ENCODE measurements at places on chromosomes 16 and 17.
A peak's percentile ranks its signal among the peaks of the same experiment; 100 is the strongest.

DNA sequence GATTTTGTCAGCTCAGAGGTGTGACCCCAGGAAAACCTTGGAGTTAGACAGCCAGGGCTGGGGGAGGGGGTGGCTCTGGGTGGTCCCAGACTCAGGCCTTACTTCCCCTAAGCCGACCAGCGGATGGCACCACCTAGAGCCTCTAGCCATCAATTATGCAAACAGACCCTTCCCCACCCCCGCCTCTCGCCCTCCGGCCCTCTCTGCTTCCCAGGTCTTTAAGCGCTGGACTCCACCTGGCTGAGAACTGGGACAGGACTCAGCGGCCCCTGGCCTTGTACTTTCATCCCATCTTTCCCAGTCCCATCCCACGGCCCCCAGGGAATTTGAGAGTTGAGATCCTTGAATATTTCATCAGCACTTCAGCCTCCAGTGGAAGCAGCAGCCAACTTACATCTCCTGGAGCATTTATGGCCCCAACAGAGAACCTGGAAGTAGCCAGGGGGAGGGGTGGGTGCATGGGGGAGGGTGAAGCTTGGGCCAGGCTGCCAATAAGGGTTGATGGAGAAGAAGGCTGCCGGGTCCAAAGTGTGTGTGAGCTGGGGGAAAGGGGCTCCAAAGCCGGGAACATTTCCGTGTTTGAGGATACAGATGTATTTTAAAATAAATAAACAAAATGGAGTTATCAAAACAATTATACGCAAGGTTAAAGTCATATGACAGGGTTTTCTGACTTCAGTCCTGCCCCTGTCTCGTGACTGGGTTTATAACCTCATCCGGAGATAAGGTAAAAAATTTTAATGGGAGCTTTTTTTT, 7.5 kb upstream of the JUP start:
- no peak for DNase-seq

DNA sequence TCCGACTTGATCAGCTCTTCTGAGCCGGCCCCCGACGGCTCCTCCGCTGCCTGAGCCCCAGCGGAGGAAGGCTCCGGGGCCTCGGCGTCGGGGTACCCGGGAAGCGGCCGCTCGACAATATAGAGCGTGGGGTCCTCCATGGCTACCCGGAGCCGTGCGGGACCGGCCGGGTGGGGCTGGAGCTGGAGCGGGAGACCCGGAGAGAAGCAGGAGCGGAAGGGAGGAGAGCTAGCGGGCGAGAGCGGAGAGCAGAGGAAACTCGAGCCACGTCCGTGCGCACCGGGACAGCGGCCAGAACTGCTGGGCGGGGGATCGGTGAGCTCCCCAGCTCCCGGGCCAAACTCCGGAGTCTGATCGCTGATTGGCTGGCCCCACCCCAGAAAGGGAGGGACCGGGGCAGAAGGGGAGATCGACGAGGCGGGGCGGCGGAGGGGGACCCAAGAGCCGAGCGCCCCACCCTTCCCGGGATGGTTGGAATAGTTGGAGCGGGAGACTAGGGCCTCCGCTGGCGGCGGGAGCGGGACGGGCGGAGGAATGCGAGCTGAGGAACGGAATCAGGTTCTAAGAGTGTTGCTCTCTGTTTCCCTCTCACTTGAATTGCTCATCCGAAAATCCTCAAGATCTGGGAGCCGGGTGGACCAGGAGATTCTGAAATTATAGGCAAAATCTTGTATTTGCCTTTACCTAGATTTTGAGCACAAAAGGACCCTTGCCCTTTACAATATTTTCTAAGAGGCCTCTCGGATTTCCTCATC, at the start of gene CAVIN1:
CAVIN1 (minus strand) TSS at position 299 of the 755 bp plus-strand sequence; CDS start at position 140, 159 bp downstream.
- peak; percentile 66 for DNase-seq

GRCh38 chr17:61260071-61260797, 139.4 kb upstream of the TBX2 start:
- DNase-seq, result no peak

GRCh38 chr16:11205065-11205699, 50.8 kb downstream of the SOCS1 start:
- DNase-seq, result no peak

DNA sequence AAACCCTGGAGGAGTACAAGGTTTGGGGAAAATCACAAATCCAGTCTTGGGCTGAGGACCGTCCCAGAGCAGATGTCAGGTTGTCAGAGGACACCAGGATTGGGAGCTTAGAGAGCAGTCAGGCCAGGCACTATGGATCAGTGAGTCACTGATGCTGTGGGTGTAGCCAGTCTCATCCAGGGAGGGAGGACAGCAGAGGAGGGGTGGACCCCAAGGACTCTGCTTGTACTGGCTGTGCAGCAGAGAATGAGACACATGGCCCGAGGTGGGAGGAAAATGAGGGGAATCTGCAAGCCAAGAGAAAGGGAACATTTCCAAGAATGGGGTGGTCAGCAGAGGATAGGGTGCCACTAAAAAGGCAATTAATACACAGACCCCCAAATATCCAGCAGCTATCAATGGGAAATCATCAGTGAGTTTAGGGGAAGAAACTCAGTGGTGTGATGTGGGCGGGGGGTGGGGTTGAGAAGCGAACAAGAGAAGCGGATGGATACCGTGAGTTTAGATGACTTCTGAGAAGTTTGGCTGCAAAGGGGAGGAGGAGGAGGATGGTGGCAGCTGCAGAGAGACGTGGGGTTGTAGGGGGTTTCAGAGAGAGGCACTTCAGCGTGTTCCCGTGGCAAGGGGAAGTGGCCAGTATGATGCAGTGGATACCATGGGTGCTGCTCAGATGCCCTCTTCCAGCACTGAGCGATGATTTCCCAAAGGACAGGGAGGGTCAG, 43.9 kb downstream of the ARHGAP27 start:
- no peak for DNase-seq

DNA sequence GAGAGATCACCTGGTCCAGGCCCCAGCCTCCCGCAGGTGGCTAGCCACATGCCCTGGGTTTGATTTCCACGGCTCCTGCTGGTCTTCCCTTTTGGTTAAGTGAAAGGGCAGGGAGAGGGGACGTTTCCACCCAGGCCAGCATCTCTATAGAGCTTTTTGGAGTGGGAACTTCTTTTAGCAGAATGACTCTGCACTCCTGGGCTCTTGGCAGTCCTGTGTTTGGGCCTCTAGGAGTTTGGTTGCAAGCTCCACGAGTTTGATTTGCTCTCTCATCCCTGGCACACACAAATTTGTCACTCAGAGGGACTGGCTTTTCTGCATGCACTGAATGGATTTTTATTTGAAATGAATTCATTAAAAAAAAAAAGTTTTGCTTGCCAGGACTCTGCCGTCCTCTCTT, 32.8 kb downstream of the MSI2 start:
- no peak for DNase-seq

DNA sequence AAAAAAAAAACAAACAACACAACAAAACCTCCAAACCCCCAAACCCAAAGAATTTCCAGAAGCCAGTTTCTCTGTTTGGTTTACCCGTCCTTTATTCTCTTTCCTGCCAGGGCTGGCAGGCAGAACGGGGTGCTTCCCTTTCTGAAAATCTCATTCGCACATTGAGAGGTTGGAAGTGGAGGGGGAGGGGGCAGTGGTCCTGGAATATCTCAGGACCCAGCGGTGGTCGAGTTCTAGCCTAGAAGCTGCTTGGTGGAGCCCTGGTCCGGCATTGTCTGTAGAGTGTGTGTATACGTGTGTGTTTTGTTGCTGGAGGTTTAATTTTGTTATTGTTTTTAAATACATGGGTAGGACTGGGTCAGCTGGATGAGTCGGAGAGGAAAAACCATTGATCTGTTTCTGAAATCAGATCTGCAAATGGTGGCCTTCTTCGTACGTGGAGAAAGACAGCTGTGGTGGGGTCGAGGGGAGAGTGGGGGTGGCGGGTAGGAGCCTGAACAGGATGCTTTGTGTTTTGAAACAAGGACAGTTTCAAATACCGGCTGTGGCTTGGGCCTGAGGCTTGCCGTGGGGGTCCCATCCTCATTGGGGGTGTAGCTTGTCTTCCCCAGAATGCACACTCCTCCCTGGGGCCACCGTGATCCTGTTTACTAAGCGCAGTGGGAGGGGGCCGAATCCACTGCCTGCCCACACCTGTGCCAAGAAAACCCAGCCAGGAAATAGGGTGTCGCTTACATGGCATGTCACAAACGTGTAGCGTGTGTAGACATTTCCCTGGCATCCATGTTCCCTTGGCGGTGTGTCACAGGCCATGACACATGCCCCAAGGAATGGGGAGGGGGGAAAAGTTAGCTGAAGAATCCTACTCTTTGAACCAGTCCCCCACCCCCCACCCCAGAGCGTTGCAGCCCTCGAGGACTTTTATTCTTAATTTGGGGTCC, 1.6 kb downstream of the CMIP start:
- no peak for DNase-seq

DNA sequence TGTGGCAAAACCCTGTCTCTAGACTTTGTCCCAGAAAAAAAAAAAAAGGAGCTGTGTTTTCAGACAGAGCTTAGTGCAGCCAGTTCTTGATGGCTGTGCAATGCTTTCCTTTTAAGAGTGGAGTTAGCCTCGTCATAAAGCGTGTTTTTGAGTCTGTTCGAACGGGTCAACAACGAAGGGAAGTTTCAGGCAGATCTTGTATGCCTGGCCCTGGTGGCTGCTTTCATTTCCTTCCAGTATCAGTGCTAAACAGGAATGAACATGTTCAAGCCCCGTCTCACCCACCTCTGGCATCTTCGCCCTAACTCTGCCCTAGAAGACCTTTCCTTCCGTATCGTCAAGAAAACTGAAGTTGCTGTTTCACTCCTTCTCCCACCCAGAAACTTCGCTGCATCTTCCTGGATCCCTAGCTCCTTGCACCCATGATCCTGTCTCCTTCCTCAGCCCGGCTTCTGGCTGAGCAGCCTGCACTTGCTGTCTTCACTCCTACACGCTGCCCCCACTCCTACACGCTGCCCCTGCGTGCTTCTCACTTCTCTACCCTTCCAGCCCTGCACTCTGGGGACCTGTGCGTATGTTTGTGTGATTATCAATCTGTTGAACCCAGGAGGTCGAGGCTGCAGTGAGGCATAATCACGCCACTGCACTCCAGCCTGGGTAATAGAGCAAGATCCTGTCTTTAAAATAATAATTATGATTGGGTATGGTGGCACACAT, 55.3 kb downstream of the USP10 start:
- DNase-seq, result no peak

GRCh38 chr17:34368196-34368945, 5.3 kb upstream of the CCL1 start:
- DNase-seq, result no peak

DNA sequence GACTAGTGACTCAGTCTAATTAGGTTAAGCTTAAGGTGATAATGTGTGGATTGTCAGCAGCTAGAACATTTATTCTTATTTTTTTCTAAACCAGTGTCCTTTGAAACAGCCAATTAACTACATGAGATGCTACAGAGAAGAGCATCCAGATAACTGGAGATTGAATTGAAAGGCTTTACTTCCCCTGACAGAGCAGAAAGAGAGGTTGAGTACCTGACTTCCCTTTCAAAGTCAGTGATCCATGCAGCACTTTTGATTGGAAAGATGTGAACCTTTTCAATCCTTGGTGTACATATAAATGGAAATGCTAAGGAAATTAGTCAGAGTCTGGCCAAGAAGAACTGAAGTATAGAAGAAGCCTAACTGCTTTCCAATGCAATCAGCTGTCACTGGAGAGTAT, 653.8 kb downstream of the CDH8 start:
- no peak for DNase-seq

GRCh38 chr16:20883554-20884239, 16.5 kb downstream of the DCUN1D3 start:
- no peak for DNase-seq

DNA sequence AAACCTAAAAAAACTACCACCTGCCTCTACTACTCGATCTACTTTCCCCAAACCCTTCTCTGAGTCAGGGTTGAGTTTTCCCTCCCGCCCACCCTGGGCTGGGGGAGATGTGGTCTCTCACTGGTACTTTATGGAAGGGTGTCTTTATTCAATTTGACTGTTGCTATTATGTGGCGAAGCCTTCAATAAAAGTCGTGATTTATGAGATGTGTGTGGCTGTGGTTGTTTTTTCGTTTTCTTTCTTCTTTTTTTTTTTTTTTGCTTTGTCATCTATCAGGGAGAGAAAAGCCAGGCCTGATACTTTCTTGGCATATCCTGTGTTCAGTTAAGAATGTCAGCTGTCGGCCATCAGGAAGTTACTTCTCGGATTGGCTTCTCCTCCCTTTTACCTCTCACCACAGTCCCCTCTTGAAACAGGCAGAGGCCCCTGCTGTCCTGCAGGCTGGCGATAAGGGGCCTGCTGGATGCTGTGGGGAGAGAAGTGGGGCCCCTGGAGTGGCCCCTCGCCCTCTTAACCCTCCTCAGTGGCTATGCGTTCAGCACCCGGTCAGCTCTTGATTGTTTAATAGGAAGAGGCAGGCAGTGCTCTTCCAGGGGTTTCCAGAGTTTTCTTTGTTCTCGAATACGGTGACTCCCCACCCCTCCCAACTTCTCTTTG, 123.0 kb downstream of the MSI2 start:
- no peak for DNase-seq

DNA sequence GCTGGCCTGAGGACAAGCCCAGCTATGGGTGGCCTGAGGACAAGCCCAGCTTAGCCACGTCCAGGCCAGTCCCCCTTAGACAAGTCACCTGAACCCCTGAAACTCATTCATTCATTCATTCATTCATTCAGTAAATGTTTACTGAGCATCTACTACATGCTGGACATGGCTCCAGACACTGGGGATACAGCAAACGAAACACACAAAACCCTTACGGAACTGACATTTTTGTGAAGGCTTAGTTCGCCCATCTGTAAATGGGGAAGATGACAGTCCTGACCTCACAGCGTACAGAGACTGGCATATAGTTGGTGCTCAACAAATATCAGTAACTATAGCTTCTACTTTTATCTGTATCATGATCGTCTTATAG, 37.5 kb downstream of the PPL start:
- DNase-seq, result no peak

DNA sequence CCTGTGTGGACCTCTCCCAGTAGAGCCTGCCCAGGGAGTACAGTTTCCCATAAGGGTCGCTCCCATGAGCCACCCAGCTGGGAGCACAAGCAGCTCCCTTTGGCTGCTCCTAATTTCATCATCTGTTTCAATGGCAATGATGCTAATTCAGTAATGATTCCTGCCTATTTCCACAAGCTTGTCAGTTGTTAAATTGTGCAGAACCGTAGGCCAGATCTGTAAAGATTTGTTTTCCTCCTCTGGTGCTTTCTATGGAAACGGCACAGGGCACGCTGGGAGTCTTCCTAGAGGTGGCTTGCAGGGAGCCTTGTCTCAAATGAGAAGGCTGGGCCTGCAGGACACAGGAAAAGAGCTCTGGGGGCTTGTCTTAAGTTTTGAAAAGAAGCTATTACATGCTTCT, 223.7 kb downstream of the CBLN1 start:
- no peak for DNase-seq

DNA sequence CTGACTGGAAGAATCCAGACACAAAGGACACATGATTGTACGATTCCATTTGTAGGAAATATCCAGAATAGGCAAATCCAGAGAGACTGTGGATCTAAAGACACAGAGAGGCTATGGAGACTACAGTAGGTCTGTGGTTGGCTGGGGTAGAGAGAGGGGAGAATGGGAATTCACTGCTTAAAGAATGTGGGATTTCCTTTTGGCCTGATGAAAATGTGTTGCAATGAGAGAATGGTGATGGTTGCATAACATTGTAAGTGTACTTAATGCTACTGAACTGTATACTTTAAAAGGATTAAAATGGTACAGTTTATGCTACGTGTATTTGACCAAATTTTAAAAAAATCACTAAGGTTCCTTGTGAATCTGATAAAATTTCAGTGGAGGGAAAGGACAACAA, 62.1 kb downstream of the GPRC5B start:
- no peak for DNase-seq
